ENCODE measurements at places on chromosomes 7 and 10.

- DNase-seq = no peak
Observed at GRCh38 chr7:44046321-44047061, 2.0 kb downstream of the DBNL start.

- DNase-seq = no peak
Observed at GRCh38 chr10:80579849-80580637, 42.3 kb downstream of the SH2D4B start.

GRCh38 chr7:151349507-151349853, 7.9 kb downstream of the NUB1 start:
- no peak for DNase-seq

DNA sequence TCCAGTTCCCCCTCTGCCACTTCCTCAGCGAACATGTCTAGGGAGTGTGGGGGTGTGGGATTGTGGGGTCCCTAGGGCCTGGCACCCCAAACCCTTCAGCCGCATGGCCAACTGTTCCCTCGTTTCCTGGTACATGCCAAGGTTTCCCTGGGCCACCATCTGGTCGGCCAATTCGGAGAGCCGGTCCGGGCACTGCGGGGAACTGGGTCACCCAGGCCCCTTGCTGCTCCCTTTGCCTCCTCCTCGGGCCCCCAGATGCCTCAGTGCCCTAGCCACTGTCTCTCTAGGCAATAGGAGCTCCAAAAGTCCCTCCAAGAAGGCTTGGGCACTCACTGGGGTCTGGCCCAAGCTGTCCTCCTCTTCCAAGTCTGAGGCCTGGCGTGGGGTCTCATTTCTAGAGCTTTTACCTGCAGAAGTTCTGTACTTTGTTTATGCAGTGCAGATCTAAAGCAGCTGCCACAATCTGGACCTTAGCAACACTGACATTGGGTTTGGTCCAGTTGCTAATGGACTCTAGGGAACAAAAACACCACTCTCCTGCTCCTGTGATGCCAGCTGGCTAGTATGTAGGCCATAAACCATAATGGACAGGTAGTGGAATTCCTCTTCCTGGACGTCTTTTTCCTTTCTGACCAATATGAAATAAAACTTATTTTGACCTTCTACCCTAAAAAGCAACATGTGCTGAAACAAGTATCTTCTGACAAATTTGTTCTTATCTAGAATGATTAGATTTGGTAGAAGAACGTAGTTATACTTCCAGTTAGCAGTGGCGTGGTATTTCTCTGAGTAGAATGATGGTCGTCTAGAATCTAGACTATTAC, 172.9 kb downstream of the LRRC4 start:
- DNase-seq = no peak

DNA sequence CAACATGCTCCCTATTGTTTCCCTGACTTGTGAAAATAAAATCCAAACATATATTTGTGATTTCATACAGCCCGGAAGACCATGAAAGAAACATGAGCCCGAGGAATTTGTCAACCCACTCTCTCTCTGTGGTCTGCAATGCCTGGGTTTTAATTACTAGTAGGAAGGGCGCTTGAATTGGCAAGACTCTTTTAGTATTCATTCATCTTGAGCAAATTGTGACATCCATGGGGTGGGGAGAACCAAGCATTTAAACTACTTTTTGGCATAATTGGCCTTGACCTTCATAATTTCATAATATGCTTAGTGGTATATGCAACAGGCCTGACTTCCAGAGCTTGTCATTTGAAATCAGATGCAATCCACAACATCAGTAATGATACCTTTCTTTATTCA, 142.4 kb upstream of the BMPER start:
- no peak for DNase-seq

- no peak for DNase-seq
Observed at GRCh38 chr7:108684629-108685028, 115.0 kb downstream of the DNAJB9 start.

- no peak for DNase-seq
Observed at GRCh38 chr10:32330214-32330613, 16.7 kb downstream of the EPC1 start.

All from activated naive CD4-positive, alpha-beta T cell treated with anti-CD3 and anti-CD28 coated beads, Interleukin-2, amount 50 U/mL, for 16 hours (primary cell).